ENCODE measurements at places on chromosomes 13 and 19.

DNA sequence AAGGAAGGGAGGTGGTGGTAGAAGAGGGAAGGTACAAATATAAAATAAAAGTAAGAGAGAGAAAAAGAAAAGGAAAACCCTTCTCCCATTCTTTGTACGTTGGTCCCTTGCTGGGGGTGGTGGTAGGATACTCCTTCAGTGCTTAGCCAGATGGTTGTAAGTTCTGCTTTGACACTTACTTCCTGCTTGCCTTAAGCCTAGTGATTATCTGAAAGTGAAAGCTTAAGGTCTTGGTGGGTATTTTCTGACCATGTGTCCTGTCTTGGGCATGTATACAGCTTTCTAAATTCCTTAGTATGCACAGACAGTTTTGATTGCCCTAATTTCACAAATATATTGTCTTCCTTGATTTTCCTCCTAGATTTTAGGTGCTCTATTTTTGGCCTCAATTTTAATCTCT, 314.8 kb downstream of the PCDH17 start:
- DNase-seq = no peak

GRCh38 chr19:52297601-52298364, 814 bp downstream of the ZNF480 start:
- no peak for DNase-seq

- DNase-seq = no peak
Observed at GRCh38 chr19:4064496-4065260, 2.0 kb downstream of the ZBTB7A start.

GRCh38 chr13:38967446-38967845, 23.2 kb downstream of the STOML3 start:
- DNase-seq = no peak

DNA sequence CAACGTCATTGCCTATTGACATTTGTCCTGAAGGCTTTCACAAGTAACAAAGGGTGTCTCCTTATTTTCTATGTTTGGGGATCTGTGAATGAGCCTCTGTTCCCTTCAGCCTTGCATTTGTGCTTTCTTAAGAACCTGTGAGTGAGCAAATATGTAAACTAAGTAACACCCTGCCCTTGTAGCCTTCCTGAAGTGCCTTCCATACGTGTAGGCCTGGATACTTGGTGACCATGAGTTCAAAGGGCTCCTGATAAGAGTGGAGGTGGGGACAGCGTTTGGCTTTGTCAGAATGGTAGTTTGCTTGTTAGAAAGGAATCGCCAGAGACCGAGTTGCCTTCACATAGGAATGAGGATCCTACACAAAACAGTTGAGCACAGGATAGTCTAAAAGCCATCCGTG, 14.5 kb upstream of the CCDC97 start:
- DNase-seq = no peak

DNA sequence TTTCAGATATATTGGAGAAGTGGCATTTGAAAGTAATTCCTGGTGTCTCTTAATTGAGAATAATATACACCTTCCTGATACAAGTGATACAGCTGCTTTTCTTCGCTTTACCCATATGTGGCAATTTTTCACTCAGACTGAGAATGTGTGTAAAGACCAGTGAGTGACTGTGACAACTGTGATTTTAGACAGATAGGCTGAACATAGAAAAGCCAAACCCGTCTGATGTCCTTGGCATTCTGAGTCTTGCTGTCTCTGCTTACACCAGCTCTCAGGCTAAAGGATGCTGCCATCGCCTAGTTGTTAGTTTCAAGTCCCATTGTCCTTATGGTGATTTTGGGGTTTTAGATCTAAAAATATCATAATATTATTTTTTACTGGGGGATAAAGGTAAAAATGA, 492.6 kb downstream of the RFC3 start:
- no peak for DNase-seq

DNA sequence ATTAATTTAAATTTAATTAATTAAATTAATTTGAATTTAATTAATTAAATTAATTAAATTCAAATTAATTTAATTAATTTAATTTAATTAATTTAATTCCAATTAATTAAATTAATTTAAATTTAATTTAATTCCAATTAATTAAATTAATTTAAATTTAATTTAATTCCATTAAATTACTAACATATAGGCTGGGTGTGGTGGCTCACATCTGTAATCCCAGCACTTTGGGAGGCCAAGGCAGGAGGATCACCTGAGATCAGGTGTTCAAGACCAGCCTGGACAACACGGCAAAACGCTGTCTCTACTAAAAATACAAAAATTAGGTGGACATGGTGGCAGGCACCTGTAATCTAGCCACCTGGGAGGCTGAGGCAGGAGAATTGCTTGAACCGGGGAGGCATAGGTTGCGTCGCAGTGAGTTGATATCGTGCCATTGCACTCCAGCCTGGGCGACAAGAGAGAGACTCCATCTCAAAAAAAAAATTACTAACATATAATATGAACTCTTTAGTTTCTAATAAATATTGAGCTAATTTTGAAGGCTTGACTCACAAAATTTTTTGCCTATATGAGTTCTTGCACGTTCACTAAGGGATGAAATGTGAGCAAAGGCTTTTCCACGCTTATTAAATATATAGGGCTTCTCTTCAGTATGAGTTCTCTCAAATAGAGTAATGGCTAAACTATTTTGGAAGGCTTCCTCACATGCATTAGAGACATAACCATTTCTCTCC, 9.0 kb upstream of the USP29 start:
- DNase-seq = no peak

DNA sequence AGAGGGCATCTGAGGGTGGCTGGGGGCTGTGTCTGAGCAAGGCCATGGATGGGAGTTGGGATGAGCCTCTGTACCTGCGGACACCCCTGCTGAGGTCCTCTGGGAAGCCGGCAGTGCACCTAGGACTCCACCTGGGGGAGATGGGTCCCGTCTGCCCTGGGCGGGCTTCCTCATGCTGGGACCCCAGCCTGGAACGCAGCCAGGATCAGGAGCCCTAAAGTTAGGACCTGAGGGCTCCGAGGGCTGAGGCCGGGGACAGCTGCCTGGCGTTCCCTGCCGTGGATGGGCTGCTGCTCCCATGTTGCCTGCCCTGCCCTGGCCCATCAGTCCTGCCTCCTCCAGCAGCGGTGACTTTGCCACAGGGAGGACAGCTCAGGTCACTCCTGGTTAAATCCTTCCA, 26.1 kb downstream of the CRTC1 start:
- no peak for DNase-seq

GRCh38 chr13:78323040-78323439, 280.3 kb downstream of the POU4F1 start:
- DNase-seq = no peak

GRCh38 chr13:78802912-78803311, 144.0 kb upstream of the OBI1 start:
- no peak for DNase-seq

DNA sequence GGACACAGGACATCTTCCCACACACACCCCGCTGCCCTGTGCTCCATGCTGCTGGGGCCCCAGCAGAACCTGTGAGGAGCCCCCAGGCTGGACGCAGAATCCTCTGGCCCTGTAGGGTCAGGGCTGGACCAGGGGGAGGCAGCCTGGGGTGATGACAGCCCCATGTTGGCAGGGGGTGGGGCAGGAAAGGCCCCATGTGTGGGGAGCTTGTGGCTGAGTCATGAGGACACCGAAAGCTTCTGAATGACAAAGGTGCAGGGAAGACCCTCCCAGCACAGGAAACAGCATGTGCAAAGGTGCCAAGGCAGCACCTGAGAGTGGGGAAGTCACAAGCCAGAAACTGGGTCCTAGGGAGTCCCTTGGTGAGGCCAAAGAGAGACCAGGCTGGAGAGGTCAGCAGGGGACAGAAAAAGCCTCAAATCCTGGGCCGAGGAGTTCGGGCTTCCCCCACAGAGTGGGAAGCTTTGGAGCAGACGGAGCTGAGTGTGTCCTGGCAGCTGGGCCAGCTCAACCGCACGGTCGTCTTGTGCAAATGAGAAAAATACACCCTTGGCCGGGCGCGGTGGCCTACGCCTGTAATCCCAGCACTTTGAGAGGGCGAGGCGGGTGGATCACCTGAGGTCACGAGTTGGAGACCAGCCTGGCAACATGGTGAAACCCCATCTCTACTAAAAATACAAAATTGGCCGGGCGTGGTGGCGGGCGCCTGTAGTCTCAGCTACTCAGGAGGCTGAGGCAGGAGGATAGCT, 17.5 kb downstream of the ATP8B3 start:
- no peak for DNase-seq

GRCh38 chr19:20357921-20358320, 190.9 kb downstream of the ZNF486 start:
- no peak for DNase-seq

DNA sequence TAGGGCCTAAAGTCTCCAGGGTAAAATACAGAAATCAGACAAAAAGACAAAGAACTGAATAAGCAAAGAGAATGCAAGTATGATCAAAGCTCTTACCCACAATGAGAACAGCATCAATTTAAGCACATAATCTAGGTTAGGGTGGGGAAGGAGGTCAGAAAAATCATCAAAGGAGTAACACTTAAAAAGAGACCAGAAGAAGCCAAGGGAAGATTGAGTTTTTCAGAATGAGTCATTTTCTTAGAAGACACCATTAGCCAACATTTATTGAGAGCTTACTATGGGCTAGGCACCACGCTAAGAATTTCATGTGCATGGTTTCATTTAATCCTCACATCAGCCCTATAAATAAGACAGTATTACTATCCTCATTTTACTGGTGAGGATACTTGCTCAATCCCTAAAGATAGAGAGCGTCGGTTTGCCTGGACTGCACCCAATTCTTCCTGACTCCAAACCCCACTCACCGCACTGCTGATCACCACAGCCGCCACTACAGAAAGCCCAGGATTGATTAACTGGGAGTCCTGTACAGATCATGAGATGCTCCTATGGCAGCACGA, 1.7 kb upstream of the SHISA2 start:
- no peak for DNase-seq

GRCh38 chr13:41111454-41111853, 21.1 kb downstream of the KBTBD6 start:
- DNase-seq = no peak

DNA sequence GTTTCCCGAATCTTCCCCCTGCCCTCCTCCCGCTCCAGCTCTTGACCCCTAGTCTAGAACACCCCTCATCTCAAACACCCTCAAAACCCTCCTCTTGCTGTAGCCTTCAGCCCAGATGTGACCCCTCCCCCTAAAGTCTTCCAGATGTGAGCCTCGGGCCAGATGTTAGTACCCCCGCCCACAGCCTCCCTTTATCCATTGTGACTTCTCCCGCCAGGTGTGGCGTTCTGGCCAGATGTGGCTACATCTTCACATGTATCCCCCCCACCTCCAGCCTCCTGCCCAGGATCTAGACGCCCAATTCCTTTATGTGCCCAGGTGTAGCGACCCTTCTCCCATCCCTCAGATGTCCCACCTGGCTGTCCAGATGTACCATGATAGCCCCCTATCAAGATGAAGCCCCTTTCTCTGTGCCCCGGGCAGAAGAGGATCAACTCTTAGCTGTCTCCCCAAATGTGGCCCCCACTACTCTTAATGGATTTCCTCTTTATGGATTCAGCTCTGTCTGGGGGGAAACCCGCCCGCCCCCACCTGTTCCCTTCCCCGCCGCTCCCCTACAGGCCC, 517 bp upstream of the LTBP4 start:
- DNase-seq = no peak
